GM06990 (cell line): ENCODE measurements at places on chromosomes 13 and 19.
A peak's percentile ranks its signal among the peaks of the same experiment; 100 is the strongest.

GRCh38 chr19:19687090-19687489 is 18.5 kb downstream of the ZNF101 start:
- DNase-seq = no peak

DNA sequence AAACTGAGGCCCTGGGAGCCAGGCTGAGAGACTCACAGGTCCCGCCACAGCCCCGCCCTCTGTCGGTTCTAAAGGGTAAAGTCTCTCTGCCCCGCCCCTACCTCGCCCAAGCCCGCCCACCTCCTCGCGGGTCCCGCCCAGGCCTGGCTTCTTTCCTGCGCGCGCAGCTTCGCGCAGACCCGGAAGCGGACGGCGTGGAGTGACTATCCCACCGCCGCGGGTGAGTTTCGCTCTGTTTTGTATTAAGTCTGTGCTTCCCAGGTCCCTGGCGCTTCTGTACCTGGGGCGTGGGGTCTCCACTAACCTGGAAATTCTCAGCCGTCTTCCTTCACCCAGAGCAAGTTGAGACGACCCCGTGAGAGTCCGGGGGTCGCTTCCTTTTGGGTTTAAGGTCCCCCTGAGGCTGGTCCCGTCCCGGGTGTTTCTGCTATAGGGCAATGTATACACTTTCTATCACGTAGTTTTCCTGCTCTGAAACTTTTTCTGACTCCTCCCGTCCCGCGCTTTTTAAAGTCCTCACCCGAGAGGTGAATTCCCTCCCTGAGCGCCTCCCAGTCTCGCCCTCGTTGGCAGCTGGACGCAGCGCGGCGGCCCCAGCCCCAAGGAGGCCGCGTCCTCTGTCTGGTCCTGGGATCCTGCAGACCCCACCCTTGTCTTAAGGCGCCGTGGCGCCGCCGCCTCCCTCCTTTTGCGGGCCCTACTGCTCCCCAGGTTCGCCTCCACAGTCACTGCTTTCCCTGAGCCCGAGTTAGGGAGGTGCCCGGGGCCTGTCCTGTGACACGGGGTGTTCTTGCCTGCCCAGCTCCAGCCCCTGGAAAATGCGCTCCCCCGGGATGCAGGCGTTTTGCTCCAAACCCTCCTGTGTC is at the start of gene ZNF765:
TSS of gene ZNF765 (plus strand) at position 176 of the 866 bp plus-strand sequence. CDS start 2,867 bp downstream, outside the sequence.
- peak; percentile 90 for DNase-seq

DNA sequence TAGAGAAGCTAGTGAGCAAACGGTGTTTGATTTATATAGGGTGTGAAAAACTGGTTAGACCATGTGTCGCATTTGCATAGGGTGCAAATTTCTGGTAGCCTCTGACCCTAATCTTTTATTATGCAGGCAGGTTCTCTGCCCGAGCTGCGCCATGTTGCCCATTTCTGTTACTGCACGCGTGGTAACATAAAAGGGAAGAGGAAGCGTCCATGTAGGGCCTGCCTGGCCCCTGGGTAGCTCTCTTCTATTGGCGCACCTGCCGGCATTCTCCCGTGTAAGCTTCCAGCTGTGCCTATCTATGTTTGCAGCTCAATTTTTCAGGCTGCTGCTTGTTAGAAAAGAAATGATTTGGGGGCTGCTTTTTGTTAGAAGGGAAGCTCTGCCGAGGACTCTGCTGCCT is 14.0 kb upstream of the CD70 start:
- no peak for DNase-seq

GRCh38 chr13:33066329-33066728 is 50.1 kb downstream of the KL start:
- no peak for DNase-seq

DNA sequence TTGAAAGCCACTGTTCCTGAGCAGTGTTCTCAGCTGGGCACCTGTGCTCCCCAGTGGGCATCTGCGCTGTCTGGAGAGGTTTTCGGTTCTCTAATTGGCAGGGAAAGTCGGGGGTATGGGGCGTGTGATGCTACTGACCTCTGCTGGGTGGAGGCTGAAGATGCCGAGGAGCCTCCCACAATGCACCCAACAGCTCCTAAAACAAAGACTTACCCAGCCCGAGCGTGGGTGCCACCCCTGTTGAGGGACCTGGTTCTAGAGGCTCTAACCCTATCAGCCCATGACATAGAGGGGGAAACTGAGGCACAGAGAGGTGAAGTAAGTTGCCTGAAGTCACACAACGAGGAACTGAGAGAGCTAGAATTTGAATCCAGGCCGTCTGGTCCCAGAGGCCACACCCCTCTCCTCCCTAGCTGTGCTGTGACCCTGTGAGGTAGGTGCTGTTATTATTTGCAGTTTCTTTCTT is 2.3 kb downstream of the SPACA4 start:
- DNase-seq = no peak

GRCh38 chr19:27752530-27753184 is 1460.3 kb downstream of the UQCRFS1 start:
- no peak for DNase-seq

DNA sequence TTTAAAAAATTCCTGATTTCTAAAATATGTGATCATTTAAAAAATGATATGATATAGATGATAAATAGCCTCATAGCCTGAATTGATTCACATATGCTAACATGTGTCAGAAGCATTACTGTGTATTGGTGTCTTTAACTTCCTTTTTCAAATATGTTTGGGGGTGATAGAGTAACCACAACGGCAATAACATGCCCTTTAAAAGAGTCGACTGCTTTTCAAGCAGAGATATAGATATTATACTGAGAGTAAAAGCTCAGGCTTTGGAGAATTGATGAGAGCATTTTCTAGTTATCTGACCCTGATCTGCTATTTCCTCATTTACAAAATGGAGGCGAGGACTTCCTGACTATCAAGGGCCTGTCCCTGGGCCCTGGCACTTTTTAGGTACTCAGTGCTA is 260.5 kb downstream of the DCT start:
- DNase-seq = no peak

- DNase-seq = no peak
Measured at GRCh38 chr19:5268801-5269200, 71.8 kb downstream of the PTPRS start.

GRCh38 chr19:4379383-4380253 is 20.7 kb downstream of the SH3GL1 start:
- DNase-seq = peak; percentile 77

GRCh38 chr19:33532859-33533460 is 11.4 kb upstream of the PEPD start:
- no peak for DNase-seq

DNA sequence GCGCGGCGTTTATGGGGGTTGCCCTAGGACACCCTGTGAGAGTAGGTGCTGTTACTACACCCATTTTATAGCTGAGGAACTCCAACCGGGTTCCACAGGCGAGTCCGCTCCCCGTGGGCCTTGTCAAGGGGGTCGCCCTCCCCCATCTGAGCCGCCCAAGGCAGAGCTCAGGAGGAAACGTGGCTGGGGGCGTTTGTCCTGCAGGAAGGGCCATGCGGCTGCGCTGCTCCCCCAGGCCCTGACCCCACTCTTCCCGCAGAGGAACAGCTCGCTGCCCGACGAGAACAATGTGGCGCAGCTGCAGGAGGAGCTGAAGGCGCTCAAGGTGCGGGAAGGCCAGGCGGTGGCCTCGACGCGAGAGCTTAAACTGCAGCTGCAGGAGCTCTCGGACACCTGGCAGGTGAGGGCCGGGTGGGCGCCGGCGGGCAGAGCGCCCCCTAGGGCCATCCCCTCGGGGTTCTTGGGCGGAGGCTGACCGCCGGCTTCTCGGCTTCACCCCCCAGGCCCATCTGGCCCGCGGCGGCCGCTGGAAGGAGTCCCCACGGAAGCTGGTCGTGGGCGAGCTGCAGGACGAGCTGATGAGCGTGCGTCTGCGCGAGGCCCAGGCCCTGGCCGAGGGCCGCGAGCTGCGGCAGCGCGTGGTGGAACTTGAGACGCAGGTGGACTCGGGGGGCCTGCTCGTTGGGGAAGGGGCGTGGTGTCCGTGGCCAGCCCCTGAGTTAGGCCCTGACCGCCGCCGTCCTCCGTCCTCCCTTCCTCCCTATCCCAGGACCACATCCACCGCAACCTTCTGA is 12.4 kb downstream of the PRR36 start:
- DNase-seq = no peak

DNA sequence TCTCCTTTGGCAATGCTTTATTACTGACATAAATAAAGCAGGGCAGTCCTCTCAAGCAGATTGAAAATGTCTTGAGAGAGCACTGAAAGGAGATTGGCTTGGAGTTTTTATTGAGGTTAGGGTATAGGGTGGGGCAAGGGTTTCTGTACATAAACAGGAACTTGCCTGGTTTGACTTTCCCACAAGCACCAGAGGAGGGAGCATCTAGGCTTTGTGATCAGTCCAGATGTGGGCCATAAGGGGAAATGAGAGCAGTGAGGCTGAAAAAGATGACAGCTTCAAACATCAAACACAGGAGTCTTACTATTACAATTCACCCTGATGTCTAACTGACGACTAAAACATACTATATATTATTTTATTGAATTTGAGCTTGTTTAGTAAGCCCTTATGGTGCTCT is 260.9 kb downstream of the MTUS2 start:
- peak; percentile 6 for DNase-seq

DNA sequence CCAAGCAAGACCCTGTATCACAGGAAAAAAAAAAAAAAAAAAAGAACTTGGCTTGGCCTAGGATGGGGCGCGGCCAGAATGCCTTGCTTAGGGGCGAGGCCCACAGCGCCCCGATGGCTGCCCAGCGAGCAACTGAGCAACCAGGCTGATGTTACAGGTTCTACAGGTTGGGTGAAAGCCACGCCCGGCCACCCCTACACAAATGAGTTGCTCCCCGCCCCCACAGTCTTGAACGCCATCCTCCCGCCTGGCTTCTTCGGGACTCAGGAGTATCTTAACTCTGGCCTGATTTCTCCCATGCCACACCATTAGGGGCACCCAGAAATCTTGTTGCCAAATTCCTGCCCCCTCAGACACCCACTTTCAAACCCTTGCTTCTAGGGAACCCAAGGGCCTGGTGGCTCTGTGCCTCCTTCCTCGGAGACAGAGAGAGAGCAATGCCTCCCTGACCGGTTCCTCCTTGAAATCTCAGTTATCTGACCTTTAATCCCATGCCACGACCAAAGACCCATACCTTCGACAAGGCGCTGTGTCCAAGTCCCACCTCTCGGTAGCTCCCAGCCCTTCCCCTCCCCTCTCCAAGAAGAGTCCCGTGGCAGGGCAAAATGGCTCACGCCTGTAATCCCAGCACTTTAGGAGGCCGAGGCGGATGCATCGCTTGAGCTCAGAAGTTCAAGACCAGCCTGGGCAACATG is 1.1 kb upstream of the CBLC start:
- no peak for DNase-seq

GRCh38 chr13:78875792-78876580 is 217.0 kb upstream of the OBI1 start:
- peak; percentile 17 for DNase-seq

- no peak for DNase-seq
Measured at GRCh38 chr19:18385359-18385674, 641 bp upstream of the GDF15 start.

DNA sequence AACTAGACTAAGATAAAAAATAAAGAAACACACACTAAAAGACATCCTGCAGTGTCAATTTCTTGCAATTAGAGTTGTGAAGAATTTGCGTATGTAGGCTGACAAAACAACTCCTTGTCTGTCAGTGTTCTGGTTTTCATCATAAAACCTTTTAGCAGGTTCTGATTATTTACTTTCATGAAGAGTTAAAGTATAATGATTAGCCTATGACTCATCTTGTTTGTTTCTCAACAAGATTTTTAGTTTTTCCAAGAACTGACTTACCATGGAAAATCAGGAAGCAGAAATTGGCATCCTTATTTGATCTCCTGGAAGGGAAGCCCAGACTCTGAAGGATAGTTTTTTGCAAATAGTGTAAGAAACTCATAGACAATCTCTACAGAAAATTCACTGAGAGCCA is 848.7 kb upstream of the PCDH9 start:
- DNase-seq = no peak

DNA sequence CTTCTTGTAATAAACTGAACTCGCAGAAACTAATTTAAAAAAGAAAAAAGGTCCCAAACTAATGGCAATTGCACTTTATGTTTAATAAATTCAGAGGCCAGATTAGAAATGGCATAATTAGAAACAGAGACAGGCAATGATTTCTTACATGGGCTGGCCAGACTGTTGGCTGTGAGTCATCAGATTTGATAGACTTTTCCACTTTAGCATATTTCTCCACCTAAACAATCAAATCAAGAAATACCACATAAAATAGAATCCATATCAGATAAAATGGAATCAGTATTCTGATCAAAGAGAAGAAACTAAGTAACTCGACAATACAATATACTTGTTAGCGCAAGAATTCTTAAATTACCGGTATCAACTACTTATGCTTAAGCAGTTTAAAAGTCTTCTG is 29.0 kb downstream of the EXOSC8 start:
- DNase-seq = no peak

GRCh38 chr19:30326393-30326710 is 45.8 kb upstream of the ZNF536 start:
- DNase-seq = no peak

DNA sequence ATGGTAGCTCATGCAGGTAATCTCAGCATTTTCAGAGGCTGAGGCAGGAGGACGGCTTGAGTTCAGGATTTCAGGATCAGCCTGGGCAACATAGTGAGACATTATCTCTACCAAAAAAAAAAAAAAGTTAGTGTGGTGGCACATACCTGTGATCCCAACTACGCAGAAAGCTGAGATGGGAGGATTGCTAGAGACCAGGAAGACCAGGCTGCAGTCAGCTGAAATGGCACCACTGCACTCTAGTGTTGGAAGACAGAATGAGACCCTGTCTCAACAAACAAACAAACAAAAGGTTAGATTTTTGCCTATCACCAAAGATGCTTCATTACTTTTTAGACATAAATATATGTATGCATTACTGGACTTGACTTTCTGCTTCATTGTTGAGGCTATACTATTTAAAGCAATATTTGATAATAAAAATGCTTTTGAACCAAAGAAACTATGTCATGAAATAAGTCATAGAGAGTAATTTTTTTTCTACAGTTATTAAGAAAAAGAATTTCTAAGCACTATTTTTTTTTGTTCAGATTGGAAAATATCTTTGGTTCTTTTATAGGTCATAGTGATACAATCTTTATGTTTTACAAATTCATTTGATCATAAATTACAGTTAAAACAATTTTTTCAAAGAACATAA is 1180.1 kb upstream of the ATXN8OS start:
- no peak for DNase-seq

DNA sequence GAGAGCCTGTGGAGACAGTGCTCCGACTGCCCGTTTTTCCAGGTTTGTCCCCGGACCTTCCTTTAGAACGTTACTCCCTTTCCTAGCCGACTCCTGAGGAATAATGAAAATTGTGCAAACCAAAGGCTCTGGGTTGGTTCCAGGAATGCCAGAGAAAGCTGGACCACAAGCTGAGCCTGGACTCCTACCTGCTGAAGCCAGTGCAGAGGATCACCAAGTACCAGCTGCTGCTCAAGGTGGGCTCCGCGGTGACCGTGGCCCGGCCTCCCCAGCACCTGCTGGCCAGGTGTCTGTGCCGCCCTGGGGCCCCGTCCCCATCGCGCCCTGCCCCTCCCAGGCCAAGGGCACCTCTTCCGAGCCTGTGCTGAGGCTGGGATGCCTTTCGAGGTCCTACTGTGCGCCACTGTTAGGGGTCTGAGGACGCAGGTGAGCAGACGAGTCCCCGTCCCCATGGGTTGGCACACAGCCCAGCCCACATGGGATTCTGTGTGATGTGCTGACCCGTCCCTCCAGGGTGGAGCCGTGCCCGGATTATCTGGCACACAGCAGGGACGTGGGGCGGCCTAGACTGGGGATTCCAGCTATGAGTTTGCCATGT is 20.5 kb upstream of the F7 start:
- DNase-seq = no peak
